ENCODE measurements at places on chromosomes 4 and X. TPM values are rescaled to one million over a fixed set of nuclear protein-coding genes. Genes with fewer than 3 reads are reported as not detected.
A peak's percentile ranks its signal among the peaks of the same experiment; 100 is the strongest.

The CCDC110 gene
- total RNA-seq: 0.36 TPM

The SOWAHB gene
- not detected for total RNA-seq

The GCNA gene
- 3.6 TPM for total RNA-seq

The PPP1R2C gene
- not detected for total RNA-seq

The RNF150 gene
- 13.2 TPM for total RNA-seq

The KLHL13 gene
- total RNA-seq: 8.4 TPM

The TAF9B gene
- total RNA-seq: 20.3 TPM

The SYNPO2 gene
- total RNA-seq: 113 TPM

The MSX1 gene
- 7.5 TPM for total RNA-seq

GRCh38 chrX:21661316-21661715, 3.2 kb upstream of the KLHL34 start:
- no peak for DNase-seq

DNA sequence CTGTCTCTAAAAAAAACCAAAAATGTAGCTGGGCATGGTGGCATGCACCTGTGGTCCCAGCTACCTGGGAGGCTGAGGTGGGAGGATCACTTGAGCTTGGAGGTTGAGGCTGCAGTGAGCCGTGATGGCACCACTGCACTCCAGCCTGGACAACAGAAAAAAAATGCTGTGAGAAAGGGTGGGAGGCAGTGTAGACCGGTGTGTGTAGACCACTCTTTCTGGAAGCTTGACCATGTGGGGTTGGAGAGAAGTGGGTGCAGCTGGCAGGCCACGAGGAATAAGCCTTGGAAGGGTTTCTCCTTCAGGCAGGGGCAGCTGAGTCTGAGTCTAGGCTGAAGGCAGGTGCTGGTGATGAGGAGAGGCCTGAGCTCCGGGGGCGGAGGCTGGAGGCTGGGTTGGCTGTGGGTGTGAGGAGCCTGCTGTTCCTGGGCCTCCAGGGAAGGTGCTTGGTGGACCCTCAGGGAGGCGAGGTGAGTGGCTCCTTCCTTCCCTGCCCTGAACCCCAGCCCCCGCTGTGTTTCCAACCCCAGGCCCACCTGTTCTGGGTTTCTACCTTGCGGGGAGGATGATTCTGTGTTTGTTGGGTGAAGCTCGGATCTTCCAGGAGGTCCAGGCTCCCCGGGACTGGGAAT, 9.3 kb upstream of the TBC1D14 start:
- DNase-seq: no peak

DNA sequence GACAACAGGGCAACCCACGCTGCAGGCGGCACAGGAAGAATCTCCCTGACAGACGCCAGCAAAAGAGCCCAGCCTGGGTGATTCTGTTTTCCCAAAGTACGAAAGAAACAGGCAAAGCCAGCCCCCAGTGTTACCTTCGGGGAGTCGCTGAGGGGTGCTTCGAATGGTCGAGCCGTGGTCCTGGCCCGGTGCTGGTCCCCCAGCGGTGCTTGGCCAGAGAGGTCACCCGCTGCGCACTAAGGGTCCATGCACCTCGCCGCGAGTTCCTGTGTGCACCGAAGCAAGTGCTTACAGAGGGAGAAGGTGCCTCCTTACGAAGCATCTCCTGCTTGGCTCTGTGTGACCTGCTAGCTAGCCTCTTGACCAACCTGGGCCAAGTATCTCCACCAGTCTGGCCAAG, 77.1 kb downstream of the HMX1 start:
- no peak for DNase-seq

GRCh38 chr4:151407466-151408379, 1.3 kb upstream of the FHIP1A start:
- peak; percentile 62 for DNase-seq

- no peak for DNase-seq
These were observed 55.8 kb upstream of the BCOR start for GRCh38 chrX:40153345-40154249.

- DNase-seq: no peak
These were observed 119.7 kb downstream of the NFKB1 start for GRCh38 chr4:102620697-102621497.

DNA sequence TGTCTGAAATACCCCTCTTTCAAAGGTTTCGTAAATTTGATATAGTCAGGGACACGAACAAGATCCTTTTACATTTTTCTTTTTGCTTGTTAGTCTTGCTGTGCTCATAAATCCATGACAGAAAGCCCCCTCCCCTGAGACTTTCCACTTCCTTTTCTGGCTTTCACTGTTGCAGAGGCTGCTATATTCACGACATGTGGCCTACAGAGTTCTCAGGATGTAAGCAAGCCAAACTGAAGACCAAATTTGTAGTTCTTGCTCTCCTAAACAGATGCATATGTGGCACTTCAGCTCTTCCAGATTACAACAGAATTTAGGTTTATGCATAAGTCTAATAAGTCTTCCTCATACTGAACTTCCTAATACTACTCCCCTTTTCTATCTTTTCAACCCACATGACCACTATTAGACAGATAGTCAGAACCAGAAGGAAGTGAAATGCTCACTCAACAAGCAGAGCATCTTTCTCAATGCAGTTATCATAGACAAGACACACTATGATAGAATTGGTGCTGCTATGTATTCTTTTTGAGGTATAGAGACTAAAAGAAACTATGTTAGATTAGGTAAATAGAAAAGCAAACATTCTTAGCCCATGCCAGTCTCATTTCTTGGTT, 15.0 kb downstream of the BTK start:
- no peak for DNase-seq

GRCh38 chrX:10213716-10214115, 56.9 kb downstream of the CLCN4 start:
- no peak for DNase-seq

DNA sequence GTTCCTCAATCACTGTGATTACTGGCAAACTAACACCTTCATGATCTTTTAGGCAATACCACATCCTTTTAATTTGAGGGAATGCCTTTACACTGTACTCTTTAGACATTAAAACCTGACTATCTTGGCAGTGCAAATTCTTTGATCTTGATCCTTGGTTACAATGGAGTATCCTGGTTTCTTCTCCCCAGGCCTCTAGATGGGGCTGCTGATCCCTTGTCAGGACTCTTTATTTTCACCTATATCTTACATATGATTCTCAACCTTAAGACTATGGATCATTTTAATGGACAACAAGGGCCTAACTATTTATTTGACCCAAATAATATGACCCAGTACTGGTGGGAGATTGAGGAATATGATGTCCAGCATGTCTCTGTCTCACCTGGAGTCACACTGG, 1005.5 kb upstream of the INTU start:
- DNase-seq: no peak

GRCh38 chr4:74793757-74794381, 454 bp downstream of the BTC start:
- DNase-seq: peak; percentile 57

DNA sequence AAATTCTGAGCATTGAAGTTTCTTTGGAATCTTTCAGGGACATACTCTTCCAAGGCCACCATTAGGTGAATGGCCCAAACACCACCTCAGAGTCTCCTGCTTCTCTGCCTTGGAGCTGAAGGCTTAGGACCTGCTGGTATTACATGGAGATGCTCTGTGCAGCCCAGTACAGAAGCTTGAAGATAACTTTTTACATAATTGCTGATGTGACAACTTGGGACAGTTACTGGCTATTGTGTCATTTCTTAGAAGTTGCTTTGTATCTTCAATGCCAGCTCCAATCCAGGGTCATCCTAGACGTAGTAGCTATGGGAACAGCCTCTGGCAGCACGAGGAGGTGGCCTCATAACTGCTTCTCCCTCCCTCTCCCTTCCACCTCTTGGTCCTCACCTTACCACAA, 60.5 kb downstream of the RTL5 start:
- no peak for DNase-seq

- no peak for DNase-seq
These were observed 3.9 kb upstream of the TMPRSS11B start for GRCh38 chr4:68249434-68249833.

- DNase-seq: no peak
These were observed 276.5 kb upstream of the SFRP2 start for GRCh38 chr4:154065368-154065767.

DNA sequence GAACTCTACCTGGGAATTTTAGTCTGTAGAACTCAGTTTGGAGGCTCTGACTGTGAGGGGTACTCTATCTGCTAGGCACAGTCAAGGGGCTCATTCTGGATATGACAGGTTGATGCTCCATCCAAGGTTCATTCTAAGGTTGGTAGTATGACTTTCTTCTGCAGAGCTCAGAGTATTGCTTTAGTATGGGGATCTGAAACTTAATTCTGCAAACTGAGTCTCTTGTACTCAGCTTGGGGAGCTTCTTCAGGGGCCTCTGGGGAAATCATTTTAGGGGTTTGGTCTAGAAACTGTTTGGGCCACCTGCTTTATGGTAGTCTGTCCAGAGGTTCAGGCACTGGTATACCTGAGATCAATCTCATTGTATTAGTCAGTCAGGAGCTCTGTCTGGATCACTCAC, 9.7 kb upstream of the TSR2 start:
- DNase-seq: no peak

- no peak for DNase-seq
These were observed 65.1 kb downstream of the USP11 start for GRCh38 chrX:47297874-47298273.

GRCh38 chr4:53912766-53913497, 151.5 kb downstream of the CHIC2 start:
- no peak for DNase-seq

- DNase-seq: no peak
These were observed 28.5 kb downstream of the CAMK2D start for GRCh38 chr4:113732967-113733527.

GRCh38 chr4:40811956-40812355, 62.2 kb downstream of the NSUN7 start:
- no peak for DNase-seq

GRCh38 chr4:56462157-56462556, 5.3 kb upstream of the SRP72 start:
- no peak for DNase-seq

DNA sequence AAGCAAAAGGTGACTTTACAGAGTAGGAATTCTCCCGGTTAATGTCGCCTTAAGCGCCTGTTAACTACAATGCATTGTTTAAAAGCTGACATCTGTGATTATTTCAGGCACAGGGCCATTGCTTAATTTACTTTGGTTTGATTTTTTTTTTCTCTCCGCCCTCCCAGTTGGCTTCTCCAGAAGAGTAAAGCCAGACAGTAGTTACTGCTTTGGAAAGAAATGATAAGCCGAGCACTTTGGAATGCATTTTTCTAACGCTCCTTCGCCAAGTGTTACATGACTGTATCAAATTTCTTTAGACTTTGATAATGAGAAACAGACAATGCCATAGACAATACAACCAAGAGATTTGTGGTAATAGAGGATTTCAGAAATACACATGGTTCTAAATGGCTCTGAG, 383.0 kb upstream of the TENM3 start:
- DNase-seq: no peak

GRCh38 chr4:87758270-87758669, 41.1 kb upstream of the IBSP start:
- DNase-seq: no peak

DNA sequence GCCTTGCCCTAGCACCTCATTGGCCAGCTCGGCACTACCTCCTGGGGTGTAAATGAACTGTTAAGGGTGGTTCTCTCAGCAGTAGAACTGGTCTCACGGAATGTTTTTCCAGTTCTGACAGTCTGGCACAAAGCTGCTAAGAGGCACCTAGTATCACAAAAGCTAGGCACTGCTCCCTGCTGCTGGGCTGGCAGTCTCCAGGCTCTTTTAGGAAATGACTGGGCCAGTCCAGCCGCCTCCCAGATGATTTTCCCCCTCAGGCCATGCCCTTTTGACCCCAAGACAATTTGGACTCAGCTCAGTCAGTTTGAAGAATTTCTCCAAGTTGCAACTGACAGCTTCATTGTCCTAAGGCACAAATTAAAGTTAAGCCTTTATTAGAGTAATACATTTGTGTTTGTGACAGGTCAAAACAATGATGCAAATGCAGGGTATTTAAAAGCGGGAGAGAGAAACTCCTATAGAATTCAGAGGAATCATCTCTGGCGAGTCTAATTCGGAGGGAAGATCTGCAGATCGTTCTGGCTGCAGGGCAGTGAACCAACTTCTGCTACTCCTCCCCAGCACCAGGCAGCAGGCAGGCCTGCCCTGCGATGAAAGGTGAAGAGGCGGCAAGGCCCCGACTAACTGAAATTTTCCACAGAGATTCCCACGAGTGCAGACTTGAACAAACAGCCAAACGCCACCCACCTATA, 7.9 kb downstream of the FRMD7 start:
- no peak for DNase-seq

GRCh38 chr4:152246659-152247058, 289.2 kb downstream of the FBXW7 start:
- no peak for DNase-seq

GRCh38 chr4:146159384-146160058, 16.0 kb upstream of the LSM6 start:
- no peak for DNase-seq

GRCh38 chr4:168920441-168921065, 89.5 kb downstream of the CBR4 start:
- no peak for DNase-seq

DNA sequence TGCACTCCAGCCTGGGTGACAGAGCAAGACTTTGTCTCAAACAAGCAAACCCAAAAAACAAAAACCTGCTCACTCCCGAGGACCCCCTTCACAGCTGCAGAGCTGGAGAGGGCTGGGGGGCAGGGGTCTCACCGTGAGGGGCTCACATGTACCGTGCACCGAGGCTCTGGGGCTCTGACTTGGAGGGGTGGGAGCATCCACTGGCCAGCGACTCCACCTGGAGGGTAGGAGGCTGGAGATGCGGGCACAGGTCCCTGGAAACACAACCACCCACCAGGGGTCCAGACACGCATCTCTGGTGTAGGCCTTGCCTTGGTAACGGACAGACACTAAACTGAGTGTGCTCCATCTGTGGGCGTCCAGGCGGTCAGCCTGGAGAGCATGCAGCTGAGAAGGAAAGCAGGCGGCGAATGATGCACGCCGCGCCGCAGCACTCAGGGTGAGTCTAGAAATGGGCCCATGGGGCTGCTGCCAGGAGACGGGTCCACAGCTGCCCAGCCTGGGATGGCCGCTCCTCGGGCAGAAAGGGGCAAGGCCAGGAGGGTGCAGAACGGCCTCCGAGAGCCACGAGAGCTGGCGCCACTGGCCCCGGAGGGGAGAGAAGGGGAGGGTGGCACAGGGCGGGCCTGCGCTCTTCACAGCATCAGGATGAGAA, 26.1 kb downstream of the PPP2R3B start:
- DNase-seq: no peak

DNA sequence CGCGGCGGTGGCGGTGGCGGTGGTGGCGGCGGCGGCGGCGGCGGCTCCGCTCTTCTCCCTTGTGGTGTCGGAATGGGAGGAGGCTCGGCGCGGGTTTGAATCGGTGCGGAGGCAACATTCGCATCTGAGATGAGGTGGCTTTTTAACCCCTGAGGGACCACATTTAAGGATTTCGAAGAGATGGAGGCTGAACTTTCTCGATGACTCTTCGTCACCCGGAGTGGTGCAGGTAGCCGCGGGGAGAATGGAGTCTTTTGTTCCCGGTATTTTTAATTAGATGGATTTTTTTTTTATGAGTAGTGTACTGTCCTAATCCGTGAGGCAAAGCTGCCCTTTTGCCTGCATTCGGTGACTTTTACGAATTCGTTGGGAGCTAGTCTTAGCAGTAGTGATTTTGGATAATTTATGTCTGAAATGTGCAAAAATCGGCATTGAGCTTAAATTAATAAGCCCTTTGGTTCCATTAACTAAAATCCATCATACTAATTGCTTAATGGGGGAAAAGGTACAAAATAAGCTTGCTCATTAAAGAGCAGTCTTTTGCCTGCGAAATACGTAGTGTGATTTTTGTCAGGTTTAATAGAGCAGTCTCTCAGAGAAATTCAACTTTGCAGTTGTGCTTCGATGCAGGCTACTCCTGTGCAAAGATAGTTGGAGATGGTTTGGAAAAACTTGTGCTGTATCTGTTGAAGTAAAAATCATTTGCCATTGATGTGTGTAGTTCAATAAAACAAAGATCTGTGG, 206.2 kb downstream of the TENM3 start:
- DNase-seq: no peak

GRCh38 chr4:17781300-17782287, at the start of gene FAM184B:
Gene FAM184B (minus strand): TSS chr4:17781621. CDS start chr4:17781299, 322 bp downstream.
- DNase-seq: no peak

All from sciatic nerve (tissue), 2 donors.